Activated CD4-positive, alpha-beta memory T cell treated with anti-CD3 and anti-CD28 coated beads, Interleukin-2, amount 10 ng/mL, durations not matched to agents 7 days and 5 days (primary cell): ENCODE measurements at places on chromosomes 16 and 17.
A peak's percentile ranks its signal among the peaks of the same experiment; 100 is the strongest.

DNA sequence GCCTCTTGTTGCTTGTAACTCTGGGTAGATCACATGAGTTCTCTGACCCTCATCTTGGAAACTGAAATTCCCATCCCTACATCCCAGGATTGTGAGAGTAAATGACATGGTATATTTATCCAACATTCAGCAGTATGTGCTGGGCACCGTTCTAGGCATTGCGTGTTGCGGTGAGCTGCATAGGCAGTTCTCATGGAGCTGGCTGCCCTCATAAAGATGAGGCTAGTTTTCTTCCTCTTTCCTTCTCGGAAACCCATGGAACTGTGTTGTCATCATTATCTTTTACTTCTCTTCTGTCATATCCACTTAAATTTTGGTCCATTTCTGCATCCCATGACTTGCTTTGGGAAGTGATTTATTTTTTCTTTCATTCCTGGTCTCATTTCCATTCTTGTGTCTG lies 17.2 kb downstream of the CMIP start:
- no peaks in the 10 kb centered on the region for H3K27me3 ChIP-seq
- no peak overlapping the region for H3K27ac ChIP-seq
- peaks cover 23% of the 10 kb centered on the region for H3K4me1 ChIP-seq
- no peak for DNase-seq
- H3K4me3 ChIP-seq = no peak overlapping the region

- DNase-seq = peak; percentile 43
- no peaks in the 10 kb centered on the region for H3K27me3 ChIP-seq
- H3K4me3 ChIP-seq = peak overlapping the region; percentile 86
- peaks cover 22% of the 10 kb centered on the region for H3K4me1 ChIP-seq
Measured at GRCh38 chr17:30290696-30291542, 825 bp downstream of the BLMH start.

GRCh38 chr16:86528061-86528929 lies 18.0 kb downstream of the FOXF1 start:
- H3K27me3 ChIP-seq = no peaks in the 10 kb centered on the region
- no peak overlapping the region for H3K4me3 ChIP-seq
- no peak for DNase-seq
- no peaks in the 10 kb centered on the region for H3K4me1 ChIP-seq
- no peaks in the 10 kb centered on the region for H3K36me3 ChIP-seq

- DNase-seq = no peak
- no peaks in the 10 kb centered on the region for H3K27me3 ChIP-seq
- H3K4me1 ChIP-seq = no peaks in the 10 kb centered on the region
- no peaks in the 10 kb centered on the region for H3K36me3 ChIP-seq
Measured at GRCh38 chr16:4293822-4294457, 21.1 kb upstream of the TFAP4 start.

- no peaks in the 10 kb centered on the region for H3K36me3 ChIP-seq
- no peaks in the 10 kb centered on the region for H3K4me1 ChIP-seq
- no peak for DNase-seq
- peaks cover 2% of the 10 kb centered on the region for H3K27me3 ChIP-seq
- no peak overlapping the region for H3K27ac ChIP-seq
Measured at GRCh38 chr16:84864326-84864955, 44.7 kb downstream of the CRISPLD2 start.

DNA sequence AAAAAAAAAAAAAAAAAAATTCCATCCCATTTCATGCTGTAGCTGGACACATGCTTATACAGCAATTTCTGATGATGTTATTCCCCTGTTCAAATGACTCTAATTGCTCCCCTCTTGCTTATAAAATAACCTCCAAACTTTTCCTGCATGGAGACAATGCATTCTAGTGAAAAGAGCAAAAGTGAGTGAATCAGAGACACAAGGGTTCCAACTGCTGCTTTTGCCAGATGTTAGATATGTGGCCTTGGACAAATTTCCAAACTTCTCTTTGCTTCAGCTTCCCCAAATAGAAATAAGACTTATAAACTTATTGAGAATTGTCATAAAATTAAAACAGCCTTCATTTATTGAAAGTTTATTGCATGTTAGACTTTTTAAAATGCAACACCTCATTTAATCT lies 65.0 kb upstream of the AXIN2 start:
- H3K4me3 ChIP-seq = no peak overlapping the region
- no peak for DNase-seq
- H3K27ac ChIP-seq = no peak overlapping the region
- no peaks in the 10 kb centered on the region for H3K36me3 ChIP-seq

- no peaks in the 10 kb centered on the region for H3K27me3 ChIP-seq
- H3K36me3 ChIP-seq = no peaks in the 10 kb centered on the region
- DNase-seq = no peak
- no peak overlapping the region for H3K4me3 ChIP-seq
Measured at GRCh38 chr16:83312718-83313245, 495.0 kb upstream of the HSBP1 start.

DNA sequence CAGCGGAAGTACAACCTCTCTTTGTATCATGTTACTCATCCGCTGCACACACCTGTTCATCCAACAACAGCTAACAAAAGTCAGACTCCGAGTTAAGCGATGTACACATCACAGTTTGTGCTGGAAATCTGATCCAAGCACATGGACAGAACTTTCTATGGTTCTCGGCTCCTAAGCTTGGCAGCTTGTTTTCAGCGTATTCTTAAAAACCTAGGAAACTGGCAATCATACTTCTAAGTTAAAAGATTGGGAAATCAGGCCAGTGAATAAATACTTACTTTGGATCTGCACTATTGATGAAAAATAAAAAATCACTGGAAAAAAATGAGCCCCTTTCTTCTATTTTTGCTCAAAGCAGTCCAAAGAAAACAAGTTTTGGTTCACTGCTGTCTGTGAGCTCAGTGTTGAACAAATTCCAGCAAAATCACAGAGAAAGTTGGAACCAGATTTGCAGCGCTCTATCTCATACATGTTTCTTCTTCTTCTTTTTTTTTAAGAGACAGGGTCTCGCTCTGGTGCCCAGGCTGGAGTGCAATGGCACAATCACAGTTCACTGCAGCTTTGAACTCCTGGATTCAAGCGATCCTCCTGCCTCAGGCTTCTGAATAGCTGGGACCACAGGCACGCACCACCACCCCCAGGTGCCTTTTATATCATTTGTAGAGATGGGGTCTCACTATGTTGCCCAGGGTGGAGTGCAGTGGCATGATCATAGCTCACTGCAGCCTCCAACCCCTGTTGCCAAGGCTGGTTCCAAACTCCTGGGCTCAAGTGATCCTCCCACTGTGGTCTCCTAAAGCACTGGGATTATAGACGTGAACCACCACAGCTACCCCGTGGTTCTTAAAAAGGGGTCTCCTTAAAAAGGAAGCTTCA lies 71.6 kb upstream of the CREBBP start:
- no peak for DNase-seq
- H3K4me3 ChIP-seq = no peak overlapping the region
- no peak overlapping the region for H3K27ac ChIP-seq
- H3K36me3 ChIP-seq = no peaks in the 10 kb centered on the region

DNA sequence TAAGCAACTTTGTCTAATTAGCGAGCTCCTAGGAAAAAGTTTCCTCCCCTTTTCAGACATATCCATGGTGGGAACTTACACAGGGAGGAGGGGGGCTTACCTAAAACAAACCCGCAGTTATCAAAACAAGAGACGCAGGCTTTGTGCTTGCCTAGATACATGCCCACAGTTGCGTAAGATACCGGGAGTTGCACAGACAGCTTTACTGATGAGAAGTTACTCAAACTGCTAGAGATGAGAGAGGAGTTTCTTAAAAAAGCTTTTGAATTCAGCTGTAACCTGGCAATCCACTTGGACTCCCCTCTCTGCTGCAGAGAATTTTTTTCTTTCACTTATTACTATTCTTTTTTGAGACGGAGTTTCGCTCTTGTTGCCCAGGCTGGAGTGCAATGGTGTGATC lies 6.8 kb upstream of the ZP2 start:
- no peak overlapping the region for H3K4me3 ChIP-seq
- no peak for DNase-seq
- H3K4me1 ChIP-seq = peaks cover 2% of the 10 kb centered on the region
- H3K27ac ChIP-seq = no peak overlapping the region

DNA sequence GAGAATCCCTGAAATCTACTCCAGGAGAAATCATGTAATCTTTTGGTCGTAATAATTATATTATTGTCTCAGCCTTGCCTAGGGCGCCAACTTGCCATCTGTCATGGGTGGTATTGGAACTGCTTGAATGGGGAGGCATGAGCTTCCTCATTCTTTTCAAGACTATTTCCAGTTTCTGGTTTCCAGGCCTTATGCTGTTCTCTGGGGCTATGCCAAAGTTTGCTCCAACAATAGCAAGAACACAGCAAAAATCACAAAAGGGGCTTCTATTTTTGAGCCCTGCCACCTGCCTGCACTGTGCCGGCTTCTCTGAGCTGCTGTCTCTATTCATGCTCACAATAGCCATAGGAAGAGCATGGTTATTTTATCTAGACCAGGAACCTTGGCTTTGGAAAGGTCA lies 111.7 kb downstream of the SPECC1 start:
- peaks cover 2% of the 10 kb centered on the region for H3K4me1 ChIP-seq
- H3K27ac ChIP-seq = no peak overlapping the region
- no peak for DNase-seq
- H3K36me3 ChIP-seq = no peaks in the 10 kb centered on the region
- no peak overlapping the region for H3K4me3 ChIP-seq
- H3K27me3 ChIP-seq = peaks cover 5% of the 10 kb centered on the region

- H3K36me3 ChIP-seq = peaks cover 25% of the 10 kb centered on the region
- H3K4me3 ChIP-seq = no peak overlapping the region
- peaks cover 24% of the 10 kb centered on the region for H3K4me1 ChIP-seq
- no peaks in the 10 kb centered on the region for H3K27me3 ChIP-seq
- no peak overlapping the region for H3K27ac ChIP-seq
Measured at GRCh38 chr17:48330421-48330820, 99.6 kb downstream of the SKAP1 start.

DNA sequence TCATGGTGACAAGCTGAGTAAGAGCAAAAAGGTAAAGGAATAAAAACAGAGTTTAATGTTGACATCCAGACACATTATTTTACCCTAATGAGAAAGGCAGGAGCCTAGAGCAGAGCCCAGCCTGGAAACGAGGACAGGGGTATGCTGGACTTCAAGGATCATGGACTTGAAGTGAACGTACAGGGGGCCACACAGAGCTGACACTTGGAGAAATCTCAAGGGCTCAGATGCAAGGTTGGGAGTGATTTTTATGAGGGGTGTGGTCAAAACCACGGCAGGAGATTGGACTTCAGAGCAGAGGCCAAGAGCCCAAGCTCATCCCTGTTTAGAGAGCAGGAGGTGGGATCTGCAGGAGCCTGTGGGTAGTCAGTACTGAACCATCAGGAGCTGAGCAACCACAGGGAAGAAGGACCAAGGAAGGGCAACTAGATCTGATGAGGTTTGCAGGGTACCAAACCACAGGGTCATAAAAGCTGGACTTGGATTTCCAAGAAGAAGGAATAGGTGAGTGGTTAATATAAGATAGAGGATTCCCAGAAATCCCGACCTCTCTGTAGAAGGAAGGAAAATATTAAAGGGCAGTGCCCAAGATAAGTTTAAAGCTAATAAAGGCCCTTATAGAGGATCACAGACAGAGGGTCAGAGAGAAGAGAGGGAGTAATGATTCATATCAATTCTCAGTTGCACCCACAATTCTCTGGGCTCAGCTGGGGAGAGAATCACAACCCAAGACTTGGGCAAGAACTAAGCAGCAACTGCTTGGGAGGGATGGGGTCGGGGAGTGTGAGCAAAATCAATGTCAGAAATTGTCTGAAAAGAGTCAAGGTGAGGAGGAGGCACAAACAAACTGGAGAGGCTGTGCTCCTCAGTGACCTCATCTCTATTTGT lies 331.7 kb downstream of the SOX9 start:
- H3K4me3 ChIP-seq = no peak overlapping the region
- no peak overlapping the region for H3K27ac ChIP-seq
- H3K4me1 ChIP-seq = no peaks in the 10 kb centered on the region
- no peak for DNase-seq
- H3K27me3 ChIP-seq = no peaks in the 10 kb centered on the region

DNA sequence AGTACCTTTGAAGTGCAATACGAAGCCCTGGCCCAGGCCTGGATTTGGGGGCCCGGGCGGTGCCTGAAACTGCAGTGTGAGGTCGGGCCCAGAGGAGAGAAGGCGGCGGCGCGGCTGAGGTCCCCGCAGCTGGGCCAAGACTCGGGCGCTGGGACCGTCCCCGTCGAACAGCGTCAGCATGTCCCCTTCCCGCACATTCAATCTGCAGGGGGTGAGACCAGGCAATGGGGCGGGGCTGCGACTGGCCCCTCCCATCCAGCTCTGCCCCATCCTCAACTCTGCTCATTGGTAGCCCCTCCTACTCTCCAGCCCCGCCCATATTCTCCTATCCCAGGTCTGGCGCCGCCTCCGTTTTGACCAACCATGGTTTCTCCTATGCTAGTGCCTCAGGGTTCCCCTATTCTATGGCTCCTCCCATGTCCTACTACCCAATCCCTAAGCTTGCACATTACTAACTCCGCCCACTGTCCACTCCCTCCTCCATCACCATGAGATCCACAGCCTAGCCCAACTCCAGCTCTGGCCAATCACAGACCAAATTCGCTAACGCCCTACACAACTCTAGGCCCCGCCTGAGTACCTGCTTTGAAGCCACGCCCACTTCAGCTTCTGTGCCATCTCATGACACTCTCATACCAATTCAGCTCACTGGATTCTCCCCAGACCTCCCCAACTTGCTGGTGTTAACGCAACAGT lies 14.4 kb upstream of the CDIPT start:
- no peak overlapping the region for H3K27ac ChIP-seq
- peak; percentile 66 for DNase-seq
- H3K4me1 ChIP-seq = peaks cover 16% of the 10 kb centered on the region
- H3K4me3 ChIP-seq = peak overlapping the region; percentile 18
- no peaks in the 10 kb centered on the region for H3K36me3 ChIP-seq
- H3K27me3 ChIP-seq = peaks cover 31% of the 10 kb centered on the region

GRCh38 chr17:35906926-35907637 lies 23.5 kb downstream of the RDM1 start:
- no peak overlapping the region for H3K4me3 ChIP-seq
- H3K27ac ChIP-seq = no peak overlapping the region
- peaks cover 7% of the 10 kb centered on the region for H3K4me1 ChIP-seq
- H3K36me3 ChIP-seq = peaks cover 11% of the 10 kb centered on the region
- no peak for DNase-seq

- H3K27me3 ChIP-seq = no peaks in the 10 kb centered on the region
- no peak overlapping the region for H3K27ac ChIP-seq
- DNase-seq = no peak
- H3K36me3 ChIP-seq = no peaks in the 10 kb centered on the region
- no peak overlapping the region for H3K4me3 ChIP-seq
- H3K4me1 ChIP-seq = peaks cover 9% of the 10 kb centered on the region
Measured at GRCh38 chr17:17509601-17510425, 13.6 kb upstream of the RASD1 start.

DNA sequence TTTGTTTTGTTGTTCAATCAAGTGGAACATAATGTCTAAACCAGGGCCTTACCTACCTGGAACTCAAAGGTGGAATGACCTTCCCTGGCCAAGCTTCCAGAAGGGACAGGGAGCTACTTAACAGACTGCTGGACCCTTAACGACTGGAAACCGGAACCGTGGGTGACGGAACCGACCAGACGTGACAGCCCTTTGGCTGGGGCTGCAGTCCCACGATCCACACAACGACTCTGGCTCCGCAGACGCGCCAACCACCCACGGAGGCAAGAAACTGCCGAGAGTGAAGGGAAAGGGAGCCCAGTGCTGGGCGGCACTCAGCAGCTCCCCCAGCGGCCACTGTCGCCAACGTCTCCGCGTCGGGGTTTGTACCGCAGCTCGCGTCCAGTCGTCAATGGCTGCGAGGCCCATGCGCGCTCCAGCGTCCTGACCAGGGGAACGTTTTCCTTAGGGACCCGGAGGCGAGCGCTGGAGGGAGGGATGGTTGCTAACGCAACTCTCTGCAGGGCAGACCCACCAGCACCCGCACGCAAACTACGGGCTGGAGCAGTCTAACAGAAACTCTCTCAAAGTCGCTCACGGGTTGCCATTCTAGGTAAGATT lies 5.5 kb upstream of the KIF22 start:
- peaks cover 14% of the 10 kb centered on the region for H3K27me3 ChIP-seq
- peak overlapping the region; percentile 29 for H3K4me3 ChIP-seq
- peaks cover 3% of the 10 kb centered on the region for H3K36me3 ChIP-seq
- DNase-seq = peak; percentile 81
